ENCODE measurements at places on chromosomes 6 and 20.

- DNase-seq, result no peak
These were observed 170.0 kb upstream of the LAMA2 start for GRCh38 chr6:128712898-128713297.

- no peak for DNase-seq
These were observed 54.4 kb downstream of the CYP39A1 start for GRCh38 chr6:46598215-46598614.

GRCh38 chr6:21999012-21999528 lies 297.8 kb downstream of the PRL start:
- DNase-seq, result no peak

DNA sequence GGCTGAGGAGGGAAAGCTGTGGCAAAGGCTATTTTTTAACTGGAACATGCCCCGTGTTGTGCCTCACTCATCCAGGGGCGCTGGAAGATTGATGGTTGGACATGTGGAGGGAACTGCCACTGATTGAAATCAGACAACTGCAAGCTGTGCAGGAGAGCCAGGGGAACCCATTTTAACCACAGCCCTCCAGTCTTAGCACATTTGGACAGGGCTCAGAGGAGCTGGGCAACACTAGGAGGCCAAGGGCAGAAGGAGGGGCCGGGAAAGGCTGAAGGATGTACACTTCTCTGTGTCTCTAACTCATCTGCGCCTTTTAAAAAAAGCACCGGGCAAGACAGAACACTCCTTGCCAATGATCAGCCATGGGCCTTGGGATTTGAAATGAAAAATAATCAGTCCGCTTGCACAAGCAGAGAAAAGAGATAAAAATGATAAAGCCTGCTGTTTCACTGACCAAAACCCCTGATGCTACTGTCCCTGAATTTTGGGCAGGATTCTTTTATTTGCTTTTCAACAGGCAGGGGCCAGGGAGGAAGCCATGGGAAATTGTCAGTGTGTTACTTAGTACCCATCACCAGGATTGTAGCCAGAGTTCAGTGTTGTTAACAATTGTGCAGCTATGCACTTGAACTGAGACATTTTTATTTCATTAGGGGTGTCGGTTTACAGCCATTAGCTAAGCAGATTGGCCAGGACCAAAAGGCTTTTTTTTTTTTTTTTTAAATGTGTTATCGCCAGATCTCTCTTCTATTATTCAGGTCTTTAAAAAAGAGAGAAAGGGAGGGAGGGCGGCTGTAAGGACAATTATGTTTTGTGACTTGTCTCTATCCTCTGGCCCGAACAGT lies 109.3 kb upstream of the EYA4 start:
- DNase-seq, result no peak

- DNase-seq, result no peak
These were observed 65.9 kb downstream of the PPP1R14C start for GRCh38 chr6:150208611-150209352.
